ENCODE measurements at places on chromosomes 12 and 14.

- no peak for DNase-seq
Observed at GRCh38 chr14:34872822-34873588, 2.2 kb downstream of the BAZ1A start.

- no peak for DNase-seq
Observed at GRCh38 chr12:95723693-95724384, 66.7 kb downstream of the NTN4 start.

DNA sequence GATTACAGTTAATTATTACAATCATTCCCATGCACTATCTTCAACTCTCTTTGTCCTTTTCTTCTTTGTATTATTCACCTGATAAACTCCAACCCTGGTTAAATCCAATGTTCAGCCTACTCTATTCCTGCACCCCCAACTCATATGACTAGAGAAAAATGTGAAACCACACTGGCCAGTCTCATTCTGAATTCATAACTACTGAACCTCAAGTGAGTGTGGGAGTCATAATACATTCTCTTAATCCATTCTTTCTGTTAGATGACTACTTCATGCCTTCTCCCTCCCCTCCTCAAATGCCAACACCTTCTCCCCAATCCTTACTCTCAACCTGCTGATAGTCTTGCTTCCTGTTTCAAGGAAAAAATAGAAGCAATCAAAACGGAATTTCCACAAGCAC is 22.3 kb upstream of the ITPR2 start:
- no peak for DNase-seq

- DNase-seq = no peak
Observed at GRCh38 chr14:97162621-97163020, 365.4 kb downstream of the VRK1 start.

DNA sequence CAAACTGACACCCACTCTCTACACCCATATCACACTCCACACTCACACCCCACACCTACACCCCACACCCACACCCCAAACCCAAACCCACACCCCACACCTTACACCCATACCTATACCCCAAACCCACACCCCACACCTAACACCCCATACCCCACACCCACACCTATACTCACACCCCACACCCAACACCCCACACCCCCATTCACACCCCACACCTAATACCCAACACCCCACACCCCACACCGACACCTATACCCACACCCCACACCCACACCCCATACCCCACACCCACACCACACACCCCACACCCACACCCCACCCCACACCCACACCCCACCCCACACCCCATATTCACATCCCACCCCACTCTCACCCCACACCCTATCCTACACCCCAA is 38.5 kb downstream of the TMEM120B start:
- DNase-seq = no peak

- no peak for DNase-seq
Observed at GRCh38 chr14:57632649-57633048, 139.0 kb upstream of the CCDC198 start.

- no peak for DNase-seq
Observed at GRCh38 chr12:69321351-69321750, 26.8 kb upstream of the LYZ start.

- DNase-seq = no peak
Observed at GRCh38 chr12:102399653-102400052, 80.7 kb downstream of the IGF1 start.

DNA sequence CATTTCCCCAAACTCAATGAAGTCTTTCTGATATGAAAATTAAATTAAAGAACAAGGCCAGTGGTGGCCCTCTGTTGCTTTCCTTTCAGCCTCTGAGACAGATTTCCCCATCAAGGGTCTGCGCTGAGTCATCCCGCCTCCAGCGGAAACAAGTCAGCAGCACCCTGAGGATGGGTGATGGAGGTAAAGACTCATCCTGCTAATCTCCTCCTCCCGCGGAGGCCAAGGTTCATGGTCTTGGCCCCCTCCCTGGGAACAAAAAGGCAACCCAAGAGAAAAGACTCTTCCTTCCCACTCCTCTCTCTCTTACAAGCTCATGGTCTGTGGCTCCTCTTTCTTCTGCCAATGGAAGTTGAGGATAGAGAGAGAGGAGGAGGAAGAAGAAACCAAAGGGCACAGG is 9.0 kb upstream of the NUMB start:
- DNase-seq = no peak

DNA sequence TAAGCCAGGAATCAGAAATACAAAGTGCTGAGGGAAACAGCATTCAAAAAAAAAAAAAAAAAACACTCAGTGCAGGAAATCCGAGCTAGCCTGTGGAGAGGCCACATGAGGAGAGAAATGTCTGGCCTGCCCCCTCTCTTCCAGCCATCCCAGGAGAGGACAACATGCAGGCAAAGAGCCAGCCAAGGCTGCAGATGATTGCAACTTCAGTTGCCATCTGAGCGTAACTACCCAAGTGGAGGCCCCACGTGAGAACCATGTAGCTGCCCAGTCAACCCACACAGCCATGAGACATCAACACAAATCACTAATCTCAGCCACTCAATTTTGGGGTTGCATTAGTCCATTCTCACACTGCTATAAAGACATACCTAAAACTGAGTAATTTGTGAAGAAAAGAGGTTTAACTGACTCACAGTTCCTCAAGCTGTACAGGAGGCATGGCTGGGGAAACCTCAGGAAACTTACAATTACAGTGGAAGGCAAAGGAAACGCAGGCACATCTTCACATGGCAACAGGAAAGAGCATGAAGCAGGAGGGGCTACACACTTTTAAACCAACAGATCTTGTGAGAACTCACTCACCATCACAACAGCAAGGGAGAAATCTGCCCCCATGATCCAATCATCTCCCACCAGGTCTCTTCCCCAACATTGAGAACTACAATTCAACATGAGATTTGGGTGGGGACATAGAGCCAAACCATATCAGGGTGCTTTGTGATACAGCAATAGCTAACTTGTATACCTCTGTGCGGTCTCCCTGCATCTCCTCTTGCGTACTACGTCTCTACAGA is 161.1 kb downstream of the PIWIL1 start:
- DNase-seq = no peak

DNA sequence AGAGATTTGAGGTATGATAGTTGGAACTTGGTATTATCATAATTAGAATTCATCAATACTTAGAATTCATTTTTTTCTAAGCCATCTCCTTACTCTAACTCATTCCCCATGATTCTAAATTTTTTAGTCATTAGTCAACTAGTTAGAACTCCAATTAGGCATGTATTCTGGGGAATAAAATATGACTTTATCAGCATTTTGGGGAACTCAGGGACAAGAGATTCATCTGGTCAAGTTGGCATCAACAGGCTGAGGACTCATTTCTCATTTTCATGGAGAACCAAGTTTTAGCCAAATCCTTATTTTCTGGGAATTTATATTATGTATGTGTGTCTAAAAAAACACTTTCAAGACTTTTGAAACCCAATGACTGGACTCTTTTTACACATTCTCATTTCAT is 29.2 kb downstream of the DIP2B start:
- no peak for DNase-seq

DNA sequence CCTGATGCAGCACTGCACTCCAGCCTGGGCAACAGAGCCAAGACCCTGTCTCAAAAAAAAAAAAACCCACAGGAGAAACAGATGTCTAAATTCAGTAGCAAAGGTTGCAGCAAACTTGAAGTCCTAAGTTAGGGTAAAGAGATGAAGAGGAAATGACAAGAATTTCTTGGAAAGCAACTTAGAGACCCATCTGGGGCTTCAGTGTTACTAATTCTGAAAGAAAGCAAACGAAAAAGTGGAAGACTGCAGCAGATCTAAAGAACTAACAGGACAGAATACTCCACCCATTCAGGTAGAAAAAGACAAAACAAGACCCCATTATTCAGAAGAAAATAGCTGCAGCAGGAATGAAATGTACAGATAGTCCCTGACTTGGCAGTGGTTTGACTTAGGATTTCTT is 31.9 kb downstream of the RESF1 start:
- DNase-seq = no peak

All from activated CD8-positive, alpha-beta memory T cell treated with anti-CD3 and anti-CD28 coated beads for 1 hour (primary cell).